ENCODE measurements at places on chromosomes 2 and 18.

GRCh38 chr2:20425371-20425881 lies 21.4 kb upstream of the RHOB start:
- no peak for DNase-seq

DNA sequence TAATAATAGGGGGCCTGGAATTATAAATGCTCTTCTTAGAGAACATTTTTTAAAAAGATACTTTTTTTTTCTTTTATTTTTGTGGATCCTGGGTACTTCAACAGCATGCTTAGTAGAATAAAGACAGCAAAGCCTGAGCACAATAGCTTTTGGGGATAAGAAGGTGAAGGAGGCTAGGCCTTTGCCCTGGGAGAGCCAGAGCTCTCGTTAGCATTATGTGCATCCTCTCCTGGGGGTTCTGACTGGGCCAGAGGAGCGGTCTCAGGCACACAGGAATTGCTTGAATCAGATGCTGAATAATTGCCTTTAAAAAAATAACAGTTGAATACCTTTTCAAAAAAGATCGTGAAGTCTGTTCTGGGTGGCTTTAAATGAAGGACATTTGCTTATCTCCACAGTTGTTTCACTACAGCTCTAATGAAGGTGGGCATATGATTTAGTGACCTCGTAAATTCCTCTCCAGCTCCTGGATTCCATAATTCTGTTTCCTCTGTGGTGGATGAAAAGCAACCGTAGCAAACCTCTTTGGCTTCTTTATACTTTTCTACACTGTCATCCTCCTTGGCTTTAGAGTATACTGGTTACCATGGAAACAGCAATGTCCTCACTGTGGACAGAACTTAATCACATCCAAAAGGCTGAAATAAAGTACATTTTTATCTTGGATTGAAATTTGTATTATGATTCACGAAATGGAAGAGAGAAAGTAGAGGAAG lies 133.8 kb downstream of the MAIP1 start:
- no peak for DNase-seq

- no peak for DNase-seq
These were observed 39.3 kb downstream of the RTP5 start for GRCh38 chr2:241908686-241909420.

GRCh38 chr2:176072951-176073904 lies 10.5 kb downstream of the EVX2 start:
- DNase-seq = no peak

DNA sequence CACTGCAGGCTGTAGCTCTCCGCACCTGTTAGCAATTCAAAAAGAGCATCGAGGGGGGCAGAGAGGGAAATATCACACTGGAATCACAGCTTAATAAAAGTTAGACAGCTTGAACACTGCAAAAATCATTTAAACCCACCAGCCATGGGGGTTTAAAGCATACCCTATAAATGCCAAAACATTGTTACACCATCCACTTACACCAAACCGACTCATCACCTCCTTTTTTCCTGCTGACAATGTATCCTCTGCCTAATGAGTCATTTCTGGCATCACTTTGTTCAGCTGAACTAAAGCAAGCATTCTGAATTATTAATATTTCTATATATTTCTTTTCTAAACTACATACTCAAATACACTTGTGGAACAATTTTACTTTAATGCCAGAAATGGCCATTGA lies 21.6 kb downstream of the MC4R start:
- DNase-seq = no peak

DNA sequence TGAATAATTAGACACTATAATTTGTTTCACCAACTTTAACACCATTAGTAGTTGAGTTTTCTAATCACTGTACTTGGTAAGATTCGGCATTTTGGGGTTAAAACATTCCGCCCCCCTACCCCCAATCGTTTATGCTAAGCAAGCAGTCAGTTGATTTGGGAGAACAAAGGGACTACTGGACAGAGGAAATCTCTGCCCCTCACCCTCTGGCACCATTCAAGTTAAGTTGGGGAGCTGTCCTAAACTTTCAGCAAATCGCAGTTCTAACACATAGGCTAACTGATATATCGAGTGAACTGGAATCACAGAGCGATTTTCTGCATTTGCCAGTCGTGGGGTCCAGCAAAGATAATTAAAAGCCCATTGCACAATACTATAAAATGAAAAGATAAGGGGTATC lies 5.6 kb downstream of the KLF7 start:
- DNase-seq = no peak

DNA sequence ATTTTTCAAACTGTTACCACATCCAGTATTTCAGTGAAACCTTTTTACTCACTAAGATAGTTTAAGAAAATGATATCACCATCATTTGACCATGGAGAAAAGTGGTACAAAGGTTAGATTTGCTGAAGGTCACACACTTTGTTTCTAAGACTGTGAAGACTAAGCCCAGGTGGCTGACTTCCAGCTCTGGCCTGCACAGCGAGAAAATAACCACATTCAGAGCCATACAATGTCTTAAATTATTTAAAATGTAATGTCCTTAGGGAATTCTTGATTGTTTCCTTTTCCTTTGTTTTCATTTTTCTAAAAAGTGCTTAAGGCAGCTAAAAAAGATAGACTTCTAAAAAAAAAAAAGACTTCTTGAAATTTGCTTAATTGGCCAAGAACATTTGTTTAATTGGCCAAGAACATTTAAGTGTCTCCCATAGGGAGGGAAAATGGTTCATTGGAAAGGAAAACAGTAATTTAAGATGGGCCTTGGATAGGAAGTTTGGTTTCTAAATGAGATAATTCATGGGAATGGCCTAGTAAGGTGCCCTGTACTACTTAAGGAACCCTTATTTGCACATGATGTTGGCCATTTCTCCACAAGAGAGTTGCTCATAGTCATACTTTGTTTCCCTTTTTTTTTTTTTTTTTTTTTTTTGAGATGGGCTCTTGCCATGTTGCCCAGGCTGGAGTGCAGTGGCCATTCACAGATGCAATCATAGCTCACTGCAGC lies 45.2 kb downstream of the CYP1B1 start:
- no peak for DNase-seq

DNA sequence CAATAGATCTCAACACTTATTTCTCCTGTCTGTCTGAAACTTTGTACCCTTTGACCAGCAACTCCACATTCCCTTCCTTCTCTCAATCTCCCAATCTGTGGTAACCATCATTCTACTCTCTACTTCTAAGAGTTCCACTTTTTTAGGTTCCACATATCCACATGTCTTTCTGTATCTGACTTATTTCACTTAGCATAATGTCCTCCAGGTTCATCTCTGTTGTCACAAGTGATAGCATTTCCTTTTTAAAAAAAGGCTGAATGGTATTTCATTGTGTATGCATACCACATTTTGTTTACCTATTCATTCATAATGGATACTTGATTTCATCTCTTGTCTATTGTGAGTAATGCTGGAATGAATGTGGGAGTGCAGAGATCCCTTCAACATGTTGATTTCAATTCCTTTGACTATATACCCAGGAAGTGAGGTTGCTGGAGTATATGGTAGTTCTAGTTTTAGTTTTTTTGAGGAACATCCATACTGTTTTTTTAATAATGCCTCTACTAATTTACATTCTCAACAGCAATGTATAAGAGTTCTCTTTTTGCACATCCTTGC lies 18.8 kb upstream of the MMADHC start:
- DNase-seq = no peak

- no peak for DNase-seq
These were observed 173.7 kb upstream of the FIGN start for GRCh38 chr2:163909411-163910080.

DNA sequence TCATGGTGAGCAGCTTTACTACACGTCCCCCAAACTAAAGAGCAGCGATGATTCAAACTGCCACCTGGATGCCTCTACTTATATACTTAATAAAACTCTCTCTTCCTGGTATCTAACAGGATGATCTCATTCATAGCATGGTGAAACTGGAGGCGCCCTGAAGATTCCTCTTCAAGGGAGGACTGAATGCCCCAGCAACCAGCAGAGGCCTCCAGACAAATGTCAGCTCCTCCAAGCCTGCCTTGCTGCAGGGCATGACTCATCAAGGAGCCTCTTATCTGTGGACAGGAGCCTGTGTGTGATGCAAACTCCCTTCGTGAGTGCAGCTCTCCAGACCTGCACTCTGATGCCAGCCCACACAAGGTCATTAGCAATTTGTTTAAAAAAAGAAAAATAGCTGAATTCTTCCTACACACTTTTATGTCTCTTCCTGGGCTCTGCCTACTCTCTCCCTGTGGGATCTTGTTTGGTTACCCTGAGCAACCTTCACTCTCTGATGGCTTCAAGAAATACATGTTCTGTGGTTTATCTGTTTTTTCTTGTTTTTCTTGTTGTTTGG lies 30.2 kb downstream of the LONRF2 start:
- peak; percentile 42 for DNase-seq

GRCh38 chr2:195674491-195675221 lies 17.6 kb downstream of the SLC39A10 start:
- DNase-seq = no peak

- no peak for DNase-seq
These were observed 258.0 kb upstream of the ZSWIM2 start for GRCh38 chr2:187107001-187107400.

DNA sequence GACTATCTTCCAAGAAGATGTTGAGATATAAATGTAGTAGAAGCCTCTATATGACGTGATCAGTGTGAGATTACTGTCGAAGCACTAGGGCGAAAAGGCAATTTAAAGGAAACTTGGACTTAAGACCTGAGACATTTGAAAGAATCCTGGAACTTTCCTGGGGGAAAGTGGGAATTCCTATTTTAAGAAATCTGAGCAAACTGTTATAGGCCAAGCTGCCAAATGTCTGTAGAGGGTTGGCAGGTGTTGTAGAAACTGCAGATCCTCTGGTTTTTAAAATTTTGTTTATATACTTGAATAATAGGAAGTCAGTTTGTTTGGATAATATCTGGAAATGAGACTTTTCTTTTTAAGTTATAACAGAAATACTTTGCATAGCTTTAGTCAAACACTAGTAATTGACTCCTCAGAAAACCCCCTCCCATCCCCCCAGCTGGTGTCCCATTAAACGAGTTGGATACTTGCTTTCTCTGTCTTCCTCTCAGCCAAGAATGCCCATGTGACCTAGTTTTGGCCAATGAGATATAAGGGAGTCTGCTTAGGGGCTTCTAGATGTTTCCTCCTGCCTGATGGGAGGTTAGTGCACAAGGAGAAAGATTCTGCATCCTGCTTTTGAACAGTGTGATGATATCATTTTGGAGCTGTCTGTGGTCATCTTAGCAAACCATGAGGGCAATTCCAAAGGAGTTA lies 61.2 kb downstream of the MOGAT1 start:
- no peak for DNase-seq

DNA sequence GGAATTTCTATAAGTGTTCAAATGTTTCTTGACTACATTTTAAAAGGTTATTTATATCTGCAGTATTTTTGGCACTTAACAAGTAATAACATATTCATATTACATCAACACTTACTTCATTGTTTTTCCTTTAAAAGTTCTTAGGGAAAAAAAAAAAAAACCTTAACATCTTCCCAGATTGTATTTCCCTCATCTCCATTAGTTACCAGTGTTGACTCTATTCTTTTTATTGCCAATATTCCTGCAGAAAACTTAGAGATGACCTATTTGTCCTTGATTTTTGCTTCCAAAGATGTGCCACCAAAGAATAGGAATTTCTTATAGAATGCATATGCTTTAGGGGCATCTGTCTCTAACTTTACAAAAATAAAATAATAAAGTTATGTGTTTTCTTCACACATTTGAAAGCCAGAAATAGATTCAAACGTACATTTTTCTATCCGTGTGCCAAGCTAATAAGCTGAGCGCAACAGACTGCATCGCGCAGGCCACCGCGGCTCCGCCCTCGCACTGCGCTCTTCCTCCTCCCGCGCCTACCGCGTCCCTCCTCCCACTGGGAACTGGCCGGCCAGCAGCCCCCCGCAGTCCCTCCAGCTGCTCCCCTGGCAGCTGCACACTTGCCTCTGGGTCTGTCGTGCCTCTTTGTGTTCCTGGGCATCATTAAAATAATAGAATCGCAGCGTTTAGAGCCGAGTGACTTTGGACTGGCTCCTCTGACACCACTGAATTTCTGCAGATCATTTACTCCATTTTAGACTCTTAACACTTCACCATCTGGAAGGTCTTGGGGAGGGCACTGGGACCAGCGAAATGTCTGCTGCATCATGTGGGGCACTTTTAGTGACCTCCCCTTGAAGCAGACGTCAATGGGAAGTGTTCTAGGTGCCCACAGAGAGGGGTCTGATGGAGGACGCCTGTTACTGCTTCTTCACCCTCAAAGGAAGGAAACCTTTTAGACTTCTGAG lies 21.2 kb upstream of the NAB1 start:
- DNase-seq = peak; percentile 25

- peak; percentile 79 for DNase-seq
These were observed at the start of gene MTA3 for GRCh38 chr2:42568401-42569115. Gene MTA3, plus strand, starts transcription at chr2:42568632. Its CDS starts 114 bp downstream, at chr2:42568746.

DNA sequence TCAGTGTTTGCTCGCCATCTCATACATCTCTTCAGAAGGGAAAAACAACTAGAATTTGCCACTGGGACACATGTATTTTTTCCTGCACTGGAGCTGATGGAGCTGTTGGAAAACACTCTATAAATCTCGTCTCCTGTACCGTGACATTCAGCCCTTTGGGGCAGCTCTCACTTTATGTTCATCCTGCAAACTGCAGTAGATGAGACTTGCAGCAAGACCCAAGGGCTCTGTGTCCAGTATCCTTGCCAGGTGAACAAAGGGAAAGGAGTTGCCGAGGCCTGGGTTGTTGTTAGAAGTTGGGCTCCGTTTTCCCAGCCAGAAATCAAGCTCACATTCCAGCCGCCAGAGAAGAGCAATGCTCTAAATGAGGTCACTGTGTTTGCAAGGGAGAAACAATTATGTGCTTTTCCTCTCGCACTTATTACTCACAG lies 285.1 kb downstream of the SLC4A3 start:
- no peak for DNase-seq

- DNase-seq = no peak
These were observed 12.9 kb downstream of the WNT10A start for GRCh38 chr2:218893349-218894150.

GRCh38 chr2:106140113-106140512 lies 54.0 kb downstream of the UXS1 start:
- no peak for DNase-seq

GRCh38 chr2:112790305-112790704 lies 6.0 kb upstream of the IL1A start:
- no peak for DNase-seq

- DNase-seq = no peak
These were observed 31.5 kb upstream of the PDIA6 start for GRCh38 chr2:10844097-10844496.

DNA sequence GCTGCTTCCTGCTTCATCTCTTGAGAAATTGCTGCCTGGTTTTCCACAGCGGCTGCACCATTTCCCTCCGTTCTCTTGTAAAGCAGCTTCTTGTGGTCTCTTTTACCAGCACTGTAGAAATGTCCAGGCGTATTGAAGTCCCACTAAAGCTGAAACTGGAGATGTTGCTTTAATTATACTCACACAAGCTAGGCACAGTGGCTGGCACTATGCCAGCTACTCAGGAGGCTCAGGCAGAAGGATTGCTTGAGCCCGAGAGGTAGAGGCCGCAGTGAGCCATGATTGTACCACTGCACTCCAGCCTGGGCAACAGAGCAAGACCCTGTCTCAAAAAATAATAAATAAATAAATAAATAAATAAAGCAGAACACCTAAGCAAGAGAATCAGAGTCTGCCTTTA lies 19.2 kb upstream of the ATP9B start:
- no peak for DNase-seq

GRCh38 chr2:171521361-171522051 lies 768 bp upstream of the CYBRD1 start:
- DNase-seq = no peak

- no peak for DNase-seq
These were observed 115.1 kb upstream of the GPC1 start for GRCh38 chr2:240320204-240320993.
